ENCODE measurements at places on chromosomes 11 and 22. TPM values are rescaled to one million over a fixed set of nuclear protein-coding genes. Genes with fewer than 3 reads are reported as not detected.

Gene AQP11
- 1.2 TPM for total RNA-seq

DNA sequence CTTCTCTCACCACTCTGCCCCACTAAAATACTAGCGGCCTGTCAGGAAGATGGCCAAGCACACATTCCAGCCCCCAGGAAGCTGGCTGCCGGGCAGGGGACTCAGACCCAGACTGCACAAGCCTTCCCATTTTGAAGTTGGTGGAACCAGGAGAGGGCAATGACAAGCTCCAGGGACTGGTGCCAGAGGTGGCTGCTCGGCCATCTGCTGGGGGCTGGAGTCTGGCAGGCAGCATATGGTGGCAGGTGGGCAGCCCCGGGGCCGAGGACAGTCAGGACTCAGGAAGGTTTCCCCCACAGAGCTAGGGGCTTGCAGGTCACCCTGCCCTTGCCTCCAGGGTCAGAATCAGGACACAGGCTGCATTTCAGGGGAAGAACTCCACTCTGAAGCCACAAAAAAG lies 22.6 kb downstream of the KCNJ5 start:
- no peak for DNase-seq
- no peak overlapping the region for H3K4me3 ChIP-seq
- H3K4me1 ChIP-seq, result no peaks in the 10 kb centered on the region
- no peak overlapping the region for H3K27ac ChIP-seq
- H3K27me3 ChIP-seq, result no peaks in the 10 kb centered on the region

Gene MS4A6E
- total RNA-seq, result not detected

DNA sequence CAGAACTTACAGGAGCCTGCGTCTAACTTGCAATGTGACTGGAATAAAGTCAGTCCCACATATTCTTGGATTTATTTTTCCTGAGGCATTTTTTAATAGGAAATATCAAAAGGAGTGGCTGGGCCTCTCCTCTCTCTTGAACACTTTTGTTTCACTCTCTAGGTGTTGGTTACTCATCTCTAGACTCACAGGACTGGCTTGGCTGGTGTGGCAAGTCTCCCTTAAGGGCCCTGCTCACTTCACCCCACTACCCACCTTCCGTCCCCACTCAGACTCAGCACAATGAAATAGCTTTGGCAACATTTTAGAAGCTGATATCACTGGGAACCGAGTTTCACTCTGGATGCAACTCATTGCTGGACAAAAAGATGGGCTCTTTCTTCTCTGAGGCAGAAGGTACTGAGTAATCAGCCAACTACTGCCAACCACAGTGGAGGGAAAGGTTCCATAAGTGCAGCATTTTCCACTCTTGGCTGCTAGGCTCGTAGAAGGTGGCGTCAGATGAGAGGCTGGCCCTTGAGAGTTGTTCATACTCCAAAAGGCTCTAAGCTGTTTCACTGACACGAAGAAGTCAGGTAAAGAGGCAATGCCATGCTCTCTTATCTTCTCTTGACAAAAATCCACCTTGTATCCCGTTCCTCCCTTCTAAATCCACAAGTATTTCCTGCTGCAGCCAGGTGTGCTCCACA lies 390.6 kb downstream of the SOX6 start:
- H3K4me1 ChIP-seq, result no peaks in the 10 kb centered on the region
- DNase-seq, result no peak
- no peak overlapping the region for H3K27ac ChIP-seq
- H3K27me3 ChIP-seq, result no peaks in the 10 kb centered on the region
- no peaks in the 10 kb centered on the region for H3K36me3 ChIP-seq

GRCh38 chr11:19714387-19715363 lies 2.0 kb downstream of the NAV2 start:
- H3K4me1 ChIP-seq, result no peaks in the 10 kb centered on the region
- H3K4me3 ChIP-seq, result peak overlapping the region; percentile 48
- H3K27me3 ChIP-seq, result peaks cover 29% of the 10 kb centered on the region
- no peak overlapping the region for H3K27ac ChIP-seq

GRCh38 chr22:46815132-46815531 lies 52.7 kb downstream of the TBC1D22A start:
- H3K27ac ChIP-seq, result no peak overlapping the region
- H3K4me1 ChIP-seq, result peaks cover 1% of the 10 kb centered on the region
- DNase-seq, result peak; percentile 33
- no peaks in the 10 kb centered on the region for H3K27me3 ChIP-seq
- no peak overlapping the region for H3K4me3 ChIP-seq
- no peaks in the 10 kb centered on the region for H3K36me3 ChIP-seq

- H3K27ac ChIP-seq, result no peak overlapping the region
- H3K36me3 ChIP-seq, result no peaks in the 10 kb centered on the region
- H3K4me3 ChIP-seq, result no peak overlapping the region
Measured at GRCh38 chr11:78642979-78643675, 68.5 kb upstream of the NARS2 start.

Gene CREB3L1
- total RNA-seq, result 13.7 TPM

- H3K4me3 ChIP-seq, result no peak overlapping the region
- H3K36me3 ChIP-seq, result no peaks in the 10 kb centered on the region
- H3K27me3 ChIP-seq, result no peaks in the 10 kb centered on the region
- no peak for DNase-seq
Measured at GRCh38 chr11:119626871-119627270, 102.1 kb downstream of the NECTIN1 start.

GRCh38 chr22:40764763-40765441 lies 54.2 kb downstream of the SLC25A17 start:
- H3K27ac ChIP-seq, result no peak overlapping the region
- H3K4me3 ChIP-seq, result no peak overlapping the region
- H3K4me1 ChIP-seq, result no peaks in the 10 kb centered on the region

- peaks cover 21% of the 10 kb centered on the region for H3K27me3 ChIP-seq
- peaks cover 22% of the 10 kb centered on the region for H3K36me3 ChIP-seq
- 0 out of 2 replicates have a peak overlapping the region, but pooled peaks have one; percentile 59 for H3K27ac ChIP-seq
- H3K4me3 ChIP-seq, result peak overlapping the region; percentile 91
Measured at GRCh38 chr22:19143967-19144400, 467 bp downstream of the ESS2 start.

Gene LRRN4CL
- not detected for total RNA-seq

Gene SPTBN2
- 71.4 TPM for total RNA-seq

Gene OR51I1
- total RNA-seq, result not detected

DNA sequence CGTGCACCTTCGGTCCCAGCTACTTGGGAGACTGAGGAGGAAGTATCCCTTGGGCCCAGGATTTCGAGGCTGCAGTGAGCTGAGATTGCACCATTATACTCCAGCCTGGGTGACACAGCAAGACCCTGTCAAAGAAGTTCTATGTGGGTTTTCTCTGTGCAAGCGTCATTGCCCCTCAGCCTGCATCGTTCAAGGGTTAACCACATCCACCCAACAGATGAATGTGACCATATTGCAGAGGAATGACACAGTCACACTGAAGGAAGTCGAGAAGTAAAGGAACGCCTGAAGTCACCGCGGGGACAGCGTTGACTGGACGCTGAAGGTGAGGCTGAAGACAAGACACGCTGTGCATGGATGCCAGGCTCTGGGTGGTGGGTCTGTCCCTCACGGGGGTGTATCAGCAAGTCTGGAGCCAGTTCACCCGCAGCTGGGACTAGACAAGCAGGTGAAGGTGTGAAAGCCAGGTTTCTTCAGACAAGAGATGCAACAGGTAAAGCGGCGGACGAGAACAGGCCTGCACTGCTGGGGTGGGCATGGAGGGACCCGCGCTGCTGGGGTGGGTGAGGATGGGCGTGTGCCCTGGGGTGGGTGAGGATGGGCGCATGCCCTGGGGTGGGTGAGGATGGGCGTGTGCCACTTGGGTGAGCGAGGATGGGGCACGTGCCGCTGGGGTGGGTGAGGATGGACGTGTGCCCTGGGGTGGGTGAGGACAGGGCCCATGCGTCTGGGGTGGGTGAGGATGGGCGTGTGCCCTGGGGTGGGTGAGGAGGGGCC lies 36.5 kb upstream of the TOLLIP start:
- H3K36me3 ChIP-seq, result no peaks in the 10 kb centered on the region
- no peak for DNase-seq
- H3K27me3 ChIP-seq, result no peaks in the 10 kb centered on the region
- H3K4me3 ChIP-seq, result no peak overlapping the region

All from H1 (cell line).